ENCODE measurements at places on chromosomes 7 and 10.

GRCh38 chr10:62528441-62528840 is 154.3 kb downstream of the ZNF365 start:
- DNase-seq = no peak

GRCh38 chr7:17506095-17506494 is 207.6 kb downstream of the AHR start:
- no peak for DNase-seq

- no peak for DNase-seq
Measured at GRCh38 chr7:16271990-16272665, 149.2 kb downstream of the CRPPA start.

- no peak for DNase-seq
Measured at GRCh38 chr10:47290338-47290737, 9.7 kb upstream of the GDF10 start.

DNA sequence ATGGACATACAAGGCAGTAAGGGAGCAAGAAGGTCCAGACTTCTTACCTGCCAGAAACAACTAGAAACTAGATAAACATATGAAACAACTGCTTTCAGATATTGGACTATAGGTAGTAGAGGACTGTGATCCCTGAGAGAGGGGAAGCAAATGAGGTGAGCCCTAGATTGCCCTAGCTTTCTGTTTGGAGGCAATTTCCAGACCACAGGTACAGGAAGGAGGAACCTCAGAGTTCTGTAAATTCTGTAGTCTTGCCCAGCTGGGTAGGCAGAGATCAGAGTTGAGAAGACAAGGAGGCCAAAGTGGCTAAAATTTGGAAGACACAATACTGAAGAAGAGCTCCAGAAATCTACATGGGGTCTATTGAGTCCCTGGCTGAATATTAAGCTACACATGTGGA is 21.0 kb downstream of the CDK6 start:
- DNase-seq = no peak

- no peak for DNase-seq
Measured at GRCh38 chr10:102949916-102950315, 31.8 kb downstream of the CNNM2 start.

DNA sequence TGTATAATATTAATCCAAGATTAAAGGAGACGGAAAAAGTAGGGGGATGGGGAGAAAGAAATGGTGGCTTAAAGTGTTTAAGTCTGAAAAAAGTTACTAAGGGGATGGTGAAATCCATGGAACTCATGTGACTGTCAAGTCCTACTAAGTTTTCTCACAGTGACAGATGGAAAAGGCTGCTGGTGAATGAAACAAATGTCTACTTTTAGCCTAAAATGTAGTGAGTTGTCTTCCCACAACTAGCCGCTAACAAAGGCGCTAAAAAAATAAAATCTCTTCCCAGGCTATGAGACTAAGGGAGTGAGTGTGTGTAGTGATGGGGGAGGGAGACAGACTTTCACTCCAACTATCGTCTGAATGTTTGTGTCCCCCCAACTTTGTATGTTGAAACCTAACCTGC is 12.6 kb downstream of the VIM start:
- no peak for DNase-seq

DNA sequence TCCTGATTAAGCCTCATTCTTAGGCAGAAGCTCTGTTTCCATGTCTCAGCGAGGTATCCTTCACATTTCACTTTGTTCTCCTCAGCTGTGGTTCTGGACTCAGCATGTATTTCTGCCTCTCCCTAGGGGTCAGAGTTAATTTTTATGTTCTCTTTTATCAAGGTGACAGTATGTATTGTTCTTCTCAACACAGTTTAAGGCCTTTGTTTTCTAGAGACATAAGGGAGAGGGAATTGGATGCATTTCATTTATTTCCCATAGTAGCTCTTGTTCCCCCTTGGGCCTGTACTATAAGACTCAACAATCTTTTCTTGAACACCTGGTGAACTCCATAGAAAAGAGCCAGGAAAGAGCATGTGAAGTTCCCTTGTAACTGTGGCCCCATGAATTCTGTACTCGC is 214.3 kb downstream of the ZWINT start:
- no peak for DNase-seq

- DNase-seq = no peak
Measured at GRCh38 chr7:90938371-90938770, 325.9 kb upstream of the FZD1 start.

GRCh38 chr10:36533861-36534260 is 591.5 kb upstream of the ANKRD30A start:
- DNase-seq = no peak

GRCh38 chr10:24518981-24519597 is 204.6 kb downstream of the ARHGAP21 start:
- DNase-seq = peak; percentile 25

- no peak for DNase-seq
Measured at GRCh38 chr10:32957341-32958084, 517 bp downstream of the ITGB1 start.

DNA sequence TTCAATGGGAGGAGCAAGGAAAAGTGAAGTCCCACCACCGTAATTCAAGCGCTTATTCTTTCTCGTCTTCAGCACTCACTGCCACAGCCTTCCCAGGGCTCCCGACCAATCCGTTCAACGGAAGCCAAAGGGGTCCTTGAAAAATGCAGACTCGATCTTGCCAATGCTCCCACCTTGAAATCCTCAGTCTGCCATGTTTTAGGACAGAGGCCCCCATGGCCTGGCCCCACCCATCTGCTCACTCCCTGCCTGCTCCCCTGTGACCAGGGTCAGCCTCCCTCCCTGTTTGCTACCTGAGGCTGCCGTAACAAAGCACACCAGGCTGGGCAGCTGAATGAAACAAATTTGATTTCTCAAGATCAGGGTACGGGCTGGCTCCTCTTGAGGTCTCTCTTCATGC is 3.0 kb upstream of the DNAAF5 start:
- DNase-seq = no peak
